Head of caudate nucleus (tissue), 42 donors: ENCODE measurements at places on chromosomes 2 and 18.

GRCh38 chr2:45681675-45682074 lies 30.2 kb downstream of the PRKCE start:
- no peak for DNase-seq

DNA sequence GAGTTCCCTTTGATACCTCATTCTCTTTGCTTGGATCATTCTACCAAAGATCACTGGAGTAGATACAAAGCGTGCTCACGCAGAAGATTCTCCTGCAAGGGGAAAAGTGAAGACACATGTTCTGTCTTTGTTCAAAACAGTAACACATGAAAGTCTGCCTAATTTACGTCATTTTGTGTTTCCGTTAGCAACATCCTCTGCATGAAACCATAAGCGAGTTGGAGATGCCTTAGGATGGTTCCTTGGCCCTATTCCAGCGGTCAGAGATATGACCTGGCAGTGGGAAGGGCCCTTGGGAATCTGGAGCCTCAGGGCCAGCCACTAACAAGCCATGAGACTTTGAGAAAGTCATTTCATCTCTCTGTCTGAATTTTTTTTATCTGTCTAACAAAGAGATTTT lies 180.9 kb upstream of the TWIST2 start:
- no peak for DNase-seq

DNA sequence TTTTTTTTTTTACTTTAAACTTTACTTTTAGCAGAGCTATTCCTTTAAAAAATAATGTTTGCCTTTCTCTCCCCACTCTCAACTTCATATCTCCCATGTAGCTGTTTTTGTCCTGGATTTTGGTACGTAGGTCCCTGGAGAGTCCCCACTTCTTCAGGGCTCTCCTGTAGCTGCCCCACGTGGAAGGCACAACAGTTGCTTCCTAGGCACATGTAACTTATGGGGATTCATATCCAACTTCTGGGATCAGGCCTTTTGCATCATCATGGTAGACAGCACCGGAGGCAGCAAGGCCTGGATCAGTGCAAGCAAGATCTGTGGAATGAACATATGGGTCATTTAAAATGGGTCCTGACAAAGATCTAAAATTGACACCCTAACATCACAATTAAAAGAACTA lies 95.7 kb downstream of the ACAA2 start:
- DNase-seq: no peak

DNA sequence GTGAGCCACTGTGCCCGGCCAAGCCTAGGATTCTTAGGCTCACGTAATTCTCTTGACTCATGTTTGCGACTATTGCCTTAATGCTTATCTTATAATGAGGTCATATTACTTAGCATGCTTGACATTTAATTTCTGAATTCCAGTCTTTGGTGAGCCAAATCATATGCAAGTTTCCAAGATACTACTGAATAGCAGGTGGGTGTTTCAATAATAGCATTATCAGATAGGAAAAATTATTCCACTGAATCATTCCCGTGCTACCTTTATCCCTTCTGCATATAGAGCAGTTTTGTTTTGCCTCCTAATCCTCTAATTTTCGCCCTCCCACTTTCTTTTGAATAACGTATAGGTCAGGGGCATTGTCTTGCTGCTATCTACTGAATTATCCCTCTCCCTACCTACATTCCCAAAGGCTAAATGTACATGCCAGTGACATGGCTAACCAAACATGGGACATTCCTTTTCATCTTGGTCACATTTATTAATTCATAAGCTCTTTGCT lies 4.9 kb downstream of the DAW1 start:
- DNase-seq: no peak

DNA sequence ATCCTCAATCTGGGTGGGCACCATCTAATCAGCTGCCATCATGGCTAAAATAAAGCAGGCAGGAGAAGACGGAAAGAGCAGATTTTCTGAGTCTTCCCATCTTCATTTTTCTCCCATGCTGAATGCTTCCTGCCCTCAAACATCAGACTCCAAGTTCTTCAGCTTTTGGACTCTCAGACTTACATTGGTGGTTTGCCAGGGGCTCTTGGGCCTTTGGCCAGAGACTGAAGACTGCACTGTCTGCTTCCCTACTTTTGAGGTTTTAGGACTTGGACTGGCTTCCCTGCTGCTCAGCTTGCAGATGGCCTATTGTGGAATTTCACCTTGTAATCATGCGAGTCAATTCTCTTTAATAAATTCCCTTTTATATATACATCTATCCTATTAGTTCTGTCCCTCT lies 36.6 kb downstream of the DIPK1C start:
- no peak for DNase-seq

- no peak for DNase-seq
Measured at GRCh38 chr18:62846313-62846712, 131.0 kb downstream of the PHLPP1 start.

DNA sequence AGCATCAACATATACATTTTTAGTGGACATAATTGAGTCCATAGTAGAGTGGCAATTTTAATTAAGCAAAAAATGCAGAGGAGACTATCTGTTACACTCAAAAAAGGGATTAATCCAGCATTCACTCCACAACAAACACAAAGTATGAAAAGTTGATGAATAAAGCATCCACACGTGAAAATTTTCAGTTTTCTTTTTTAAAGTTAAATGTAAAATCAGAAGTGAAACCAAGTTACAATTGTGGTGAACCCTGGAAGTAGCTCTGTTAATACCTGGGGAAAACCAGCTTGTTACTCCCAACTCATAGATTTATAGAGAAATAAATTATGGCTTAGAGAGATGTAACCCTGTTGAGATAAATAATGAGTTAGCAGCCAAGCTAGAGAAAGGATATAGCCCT lies 807.8 kb downstream of the TRIB2 start:
- DNase-seq: no peak

DNA sequence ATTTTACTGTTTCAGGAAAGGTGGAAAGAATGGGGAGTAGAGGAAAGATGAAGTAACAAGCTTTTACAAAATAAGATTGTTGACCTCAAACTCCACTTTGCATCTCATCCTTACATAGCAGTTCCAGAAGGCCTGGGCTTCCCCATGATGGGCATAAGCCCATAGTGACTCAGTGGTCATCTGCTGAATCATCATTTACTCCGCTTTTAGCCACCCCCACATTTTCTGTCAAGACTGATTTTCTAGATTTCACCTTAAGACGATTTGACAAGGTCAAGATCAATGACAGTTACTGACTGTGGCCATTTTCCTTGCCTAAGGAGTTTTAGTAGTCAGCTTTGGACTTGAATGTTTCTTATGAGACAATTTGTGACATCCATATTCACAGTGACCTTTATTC lies 49.4 kb downstream of the PLEKHM3 start:
- DNase-seq: no peak

- DNase-seq: no peak
Measured at GRCh38 chr18:5618047-5618688, 74.4 kb upstream of the EPB41L3 start.

DNA sequence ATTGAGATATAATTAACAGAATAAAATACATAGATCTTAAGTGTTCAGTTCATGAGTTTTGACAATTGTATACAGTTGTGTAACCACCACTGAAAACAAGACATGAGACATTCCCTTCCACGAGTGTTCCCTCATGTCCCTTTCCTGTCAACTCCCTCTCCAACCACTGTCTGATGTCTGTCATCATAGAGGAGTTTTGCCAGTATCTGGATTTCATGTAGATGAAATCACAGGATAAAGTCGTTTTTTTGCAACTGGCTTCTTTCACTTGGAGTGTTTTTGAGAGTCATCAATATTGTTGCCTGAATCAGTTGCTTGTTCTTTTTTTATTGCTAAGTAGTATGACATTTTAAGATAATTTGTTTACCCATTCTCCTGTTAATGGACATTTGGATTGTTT lies 52.7 kb downstream of the RBMS1 start:
- no peak for DNase-seq

DNA sequence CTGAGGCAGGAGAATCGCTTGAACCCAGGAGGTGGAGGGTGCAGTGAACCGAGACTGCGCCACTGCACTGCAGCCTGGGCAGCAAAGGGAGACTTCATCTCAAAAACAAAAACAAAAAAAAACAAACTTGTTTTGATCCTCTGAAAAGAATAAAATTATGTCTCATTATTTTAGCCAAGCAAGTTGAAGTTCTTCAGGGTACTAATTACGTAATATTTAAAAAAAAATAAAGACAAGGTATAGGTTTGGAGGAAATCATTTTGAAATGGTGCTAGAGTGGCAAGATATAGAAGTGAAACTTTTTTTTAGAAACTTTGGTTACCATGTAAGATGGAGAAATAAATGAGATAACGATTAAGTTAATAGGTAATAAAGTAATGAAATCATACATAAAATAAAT lies 54.4 kb upstream of the TMEM247 start:
- no peak for DNase-seq

- no peak for DNase-seq
Measured at GRCh38 chr2:183229386-183229785, 105.1 kb downstream of the NUP35 start.

- no peak for DNase-seq
Measured at GRCh38 chr2:2653231-2653630, 322.2 kb upstream of the MYT1L start.

DNA sequence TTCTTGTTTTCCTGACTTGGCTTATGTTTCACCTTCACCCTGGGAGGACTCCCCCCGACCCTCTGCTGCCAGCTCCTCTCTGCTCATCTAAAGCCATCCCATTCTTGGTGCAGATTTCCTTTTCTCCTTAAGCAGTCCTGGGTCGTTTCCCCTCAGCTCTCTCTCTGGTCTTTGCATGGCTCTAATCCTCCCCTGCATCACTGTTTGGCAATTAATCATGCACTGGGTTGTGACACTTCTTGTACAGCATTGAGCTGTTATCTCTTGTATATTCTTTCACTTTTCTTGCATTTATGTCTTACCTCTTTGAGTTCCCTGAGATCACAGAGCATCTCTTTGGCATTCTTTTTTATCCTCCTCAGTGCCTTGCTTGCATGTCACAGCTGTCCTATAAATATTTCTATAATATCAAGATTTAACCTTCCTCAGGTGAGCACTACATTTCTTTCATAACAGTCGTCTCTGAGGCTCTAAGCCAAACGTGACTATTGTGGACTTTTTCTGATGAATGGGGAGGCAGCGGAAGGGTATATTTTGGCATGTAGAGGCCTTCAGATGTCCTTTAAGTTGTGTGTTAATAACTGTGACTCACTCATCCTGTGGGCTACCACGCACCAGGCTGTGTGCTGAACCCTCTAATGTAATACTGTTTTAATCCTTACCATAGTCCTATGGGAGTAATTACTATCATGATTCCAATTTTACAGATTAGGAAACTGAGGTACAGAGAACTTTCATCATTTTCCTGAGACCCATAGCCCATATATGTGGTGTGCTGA lies 507.5 kb downstream of the SLC4A3 start:
- no peak for DNase-seq

DNA sequence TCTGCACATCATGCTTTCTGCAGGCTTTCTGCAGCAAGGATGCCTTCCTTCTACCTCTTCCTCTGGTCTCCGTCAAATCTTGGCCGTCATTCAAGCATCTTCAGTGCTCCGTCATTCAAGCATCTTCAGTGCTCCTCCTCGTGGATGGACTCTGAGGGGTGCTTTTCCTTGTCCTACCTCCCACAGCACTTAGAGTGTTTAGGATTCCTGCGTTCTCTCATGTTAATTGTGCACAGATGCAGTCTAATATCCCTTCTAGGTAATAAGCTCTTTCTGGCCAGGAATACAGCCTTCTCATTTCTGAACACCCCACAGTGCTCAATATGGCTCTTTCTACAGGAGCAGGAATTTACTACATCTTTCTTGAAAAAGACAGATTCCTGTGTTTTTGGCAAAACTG lies 59.8 kb downstream of the ZNF236 start:
- no peak for DNase-seq

GRCh38 chr18:25350489-25351251 lies 1.3 kb downstream of the ZNF521 start:
- peak; percentile 79 for DNase-seq

DNA sequence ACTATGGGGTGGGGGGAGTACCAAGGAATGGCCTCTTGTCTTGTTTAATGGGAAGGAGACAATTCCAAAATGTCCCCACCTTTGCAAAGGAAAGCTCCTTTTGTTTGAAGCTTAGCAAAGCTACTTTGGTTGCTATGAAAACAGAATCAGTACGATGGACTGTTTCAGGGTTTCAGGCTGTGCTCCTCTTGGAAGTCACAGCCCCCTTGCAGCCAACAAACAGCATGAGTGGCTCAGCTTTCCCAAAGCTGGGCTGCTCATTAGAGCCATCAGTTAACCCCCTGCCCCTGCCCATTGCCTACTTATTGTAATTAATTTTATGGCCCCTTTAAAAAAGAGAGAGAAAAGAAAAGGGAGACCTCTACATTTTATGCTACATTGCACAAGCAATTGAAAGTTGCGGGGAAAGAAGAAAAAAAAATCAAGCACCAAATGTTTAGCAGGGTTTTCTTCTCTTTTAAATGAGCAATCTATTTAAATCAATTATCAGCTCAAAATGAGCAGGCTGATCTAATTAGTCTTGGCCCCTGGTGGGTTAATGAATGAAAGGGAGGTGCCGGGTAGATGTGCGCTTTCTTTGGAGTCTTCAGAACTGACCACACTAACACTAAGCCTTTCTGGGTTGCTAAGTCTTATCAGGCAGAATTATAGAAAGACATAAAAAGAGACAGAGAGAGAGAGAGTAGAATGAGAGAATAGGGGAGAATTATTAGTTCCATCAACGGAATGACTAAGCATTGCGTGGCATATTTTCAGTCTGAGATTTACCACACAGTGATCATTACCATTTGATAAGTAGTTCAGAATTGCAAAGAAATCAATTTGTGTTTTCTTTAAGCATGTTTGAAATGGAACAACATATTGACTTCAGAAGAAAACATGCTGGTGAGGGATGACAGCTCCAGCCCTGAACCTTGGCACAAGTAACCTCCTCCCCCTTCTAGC lies 284.9 kb downstream of the INSIG2 start:
- no peak for DNase-seq

GRCh38 chr2:71612581-71613402 lies 159.4 kb downstream of the DYSF start:
- DNase-seq: no peak

GRCh38 chr2:240672076-240672700 lies 10.5 kb downstream of the AQP12B start:
- DNase-seq: no peak

GRCh38 chr18:5895876-5896740 lies 786 bp upstream of the TMEM200C start:
- DNase-seq: no peak

- DNase-seq: no peak
Measured at GRCh38 chr18:57077786-57078552, 68.9 kb upstream of the BOD1L2 start.

DNA sequence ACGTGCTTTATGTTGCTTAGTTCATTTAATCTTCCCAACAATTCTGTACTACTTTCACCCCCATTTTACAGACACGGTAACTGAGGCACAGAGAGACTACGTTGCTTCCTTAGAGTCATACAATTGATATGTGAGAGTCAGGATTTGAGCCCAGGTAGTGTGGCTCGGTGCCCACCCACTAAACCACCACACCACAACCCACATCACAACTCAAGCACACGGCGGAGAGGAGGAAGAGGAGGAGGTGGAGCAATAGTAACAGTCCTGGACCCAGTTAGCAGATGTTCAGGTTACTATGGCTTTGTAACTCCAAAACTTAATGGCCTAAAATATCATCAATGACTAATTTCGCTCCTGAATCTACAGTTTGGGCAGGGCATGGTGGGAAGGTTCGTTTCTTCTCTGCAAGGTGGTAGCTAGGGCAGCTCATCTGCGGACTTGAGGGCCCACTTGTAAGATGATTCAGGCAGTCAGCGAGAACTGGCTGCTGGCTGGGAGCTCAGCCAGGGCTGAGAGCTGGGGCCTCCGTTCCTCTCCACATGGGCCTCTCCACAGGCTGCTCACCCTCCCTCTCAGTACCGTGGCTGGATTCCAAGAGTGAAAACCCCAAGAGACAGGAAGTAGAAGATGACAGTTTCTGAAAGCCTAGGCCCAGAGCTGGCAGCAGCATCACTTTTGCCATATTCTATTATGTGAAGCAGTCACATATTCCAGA lies 167.1 kb downstream of the ZFP36L2 start:
- peak; percentile 82 for DNase-seq
